ENCODE measurements at places on chromosomes 2 and 18.

- DNase-seq, result no peak
Observed at GRCh38 chr2:128836559-128837100, 518.0 kb upstream of the HS6ST1 start.

- DNase-seq, result no peak
Observed at GRCh38 chr2:85770786-85771409, 17.1 kb downstream of the ATOH8 start.

DNA sequence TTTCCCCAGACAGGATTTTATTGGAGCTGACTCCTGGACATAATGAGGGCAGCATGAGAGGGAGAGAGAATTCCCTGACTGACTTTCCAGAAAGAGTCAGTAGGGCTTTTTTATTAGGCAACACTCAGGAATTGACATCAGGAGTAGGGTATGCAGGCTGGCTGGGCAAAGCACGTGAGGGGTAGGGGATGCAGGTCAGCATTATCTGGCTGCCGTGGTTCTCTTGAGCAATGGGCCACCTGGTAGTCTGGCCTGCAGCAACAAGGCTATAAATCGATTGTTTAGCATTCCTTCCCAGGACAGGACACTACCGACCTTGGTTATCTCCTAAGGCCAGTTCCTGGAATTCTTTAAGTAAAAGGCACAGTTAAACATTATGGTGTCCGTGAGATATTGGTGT lies 160.8 kb upstream of the AGAP1 start:
- no peak for DNase-seq

DNA sequence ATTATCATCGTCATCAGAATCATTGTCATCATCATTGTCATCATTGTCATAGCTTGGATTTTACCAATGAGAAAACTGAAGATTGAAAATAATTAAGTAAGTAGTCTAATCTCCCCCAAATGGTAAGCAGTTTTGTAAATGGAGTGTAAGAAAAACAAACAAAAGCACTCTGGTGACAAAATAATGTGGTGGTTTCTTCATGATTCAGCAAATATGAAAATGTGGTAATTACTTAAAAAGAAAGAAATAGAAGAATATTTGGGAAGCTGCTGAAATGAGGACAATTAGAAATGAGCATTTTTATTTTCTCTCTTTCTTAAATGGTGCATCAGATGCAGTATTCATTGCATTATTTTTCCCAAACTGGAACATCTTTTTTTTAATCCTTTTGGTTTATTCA lies 514.4 kb downstream of the DCDC2C start:
- DNase-seq, result no peak

GRCh38 chr2:85468096-85468703 lies 49.7 kb downstream of the SH2D6 start:
- DNase-seq, result no peak

GRCh38 chr2:186675380-186675779 lies 18.5 kb upstream of the FAM171B start:
- peak; percentile 23 for DNase-seq

Data from astrocyte of the hippocampus (primary cell).